ENCODE measurements at places on chromosomes 4 and X. TPM values are rescaled to one million over a fixed set of nuclear protein-coding genes. Genes with fewer than 3 reads are reported as not detected.
A peak's percentile ranks its signal among the peaks of the same experiment; 100 is the strongest.

DNA sequence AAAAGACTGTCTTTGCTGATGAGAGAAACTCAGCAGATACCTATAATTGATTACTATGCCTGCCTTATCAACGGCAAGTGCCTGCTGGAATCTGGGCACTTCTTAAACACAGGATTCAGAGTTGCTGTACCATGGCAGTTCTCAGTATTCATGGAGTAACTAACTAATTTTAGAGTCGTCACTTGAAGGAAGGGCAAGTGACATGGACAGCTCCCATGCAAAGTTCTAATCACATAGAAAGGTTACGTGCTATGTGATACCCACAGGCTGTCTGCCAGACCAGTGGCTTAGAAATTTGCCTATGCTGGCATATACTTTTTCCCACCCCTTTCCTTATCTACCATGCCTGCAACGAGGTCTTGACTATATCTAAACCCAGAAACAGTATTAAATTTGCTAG is 931.1 kb upstream of the TENM3 start:
- DNase-seq, result no peak

DNA sequence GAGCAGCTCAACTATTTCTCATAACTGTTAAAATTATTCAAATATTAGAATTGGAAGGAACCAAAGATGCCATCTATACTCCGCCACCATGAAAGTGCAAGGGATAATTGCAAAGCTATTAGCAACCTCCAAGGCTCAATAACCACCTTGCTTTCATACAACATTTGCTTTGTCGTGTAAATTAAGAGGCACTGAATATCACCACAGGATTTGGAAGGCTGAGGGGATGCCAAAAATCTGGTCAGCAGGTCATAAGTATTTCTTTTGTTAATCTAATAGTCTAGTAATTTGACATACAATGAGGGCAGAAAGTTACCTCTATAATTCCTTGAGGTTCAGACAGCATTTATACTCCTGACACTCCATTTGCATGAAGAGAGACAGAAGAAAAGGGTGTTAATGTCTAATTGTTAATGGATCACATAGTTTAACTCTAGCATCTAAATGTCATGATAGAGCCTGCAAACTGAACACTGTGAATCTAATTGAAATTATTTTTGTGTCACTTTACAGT is 200.9 kb upstream of the DIAPH2 start:
- DNase-seq, result no peak

Gene MAGEB1
- total RNA-seq, result not detected

DNA sequence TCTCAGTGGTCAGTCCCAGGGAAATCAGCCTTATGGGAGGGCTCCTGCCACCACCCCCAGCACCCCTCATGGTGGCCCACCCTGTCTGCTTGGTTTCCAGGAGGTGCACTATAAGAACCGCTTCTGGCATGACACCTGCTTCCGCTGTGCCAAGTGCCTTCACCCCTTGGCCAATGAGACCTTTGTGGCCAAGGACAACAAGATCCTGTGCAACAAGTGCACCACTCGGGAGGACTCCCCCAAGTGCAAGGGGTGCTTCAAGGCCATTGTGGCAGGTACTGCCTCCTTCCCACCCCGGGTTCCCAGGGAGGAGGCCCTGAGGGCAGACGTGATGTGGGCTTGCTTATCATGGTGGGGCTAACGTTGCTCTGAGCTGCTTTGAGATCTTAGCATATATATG is 44.3 kb downstream of the MAP7D3 start:
- DNase-seq, result no peak

DNA sequence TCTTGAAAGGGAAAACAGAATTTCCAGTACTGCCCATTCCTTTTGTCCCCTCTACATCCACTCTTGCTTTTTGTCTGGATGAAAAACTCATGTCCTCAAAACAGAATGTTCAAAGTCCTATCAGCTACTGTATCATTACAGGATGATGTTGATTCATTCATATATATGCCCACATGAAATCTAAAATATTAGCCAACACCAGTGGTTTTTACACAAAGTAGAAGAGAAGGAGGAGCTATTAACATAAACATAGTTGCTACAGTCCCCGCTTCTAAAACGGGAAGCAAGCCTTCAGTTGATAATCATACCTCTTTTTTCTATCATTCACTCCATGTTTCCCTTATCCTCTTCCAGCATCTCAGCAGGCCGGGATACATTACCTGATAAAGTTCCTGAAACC is 7.7 kb upstream of the THOC2 start:
- DNase-seq, result no peak

Gene GPAT3
- 10.7 TPM for total RNA-seq

GRCh38 chrX:106150701-106151100 is 17.4 kb upstream of the PWWP3B start:
- DNase-seq, result no peak

DNA sequence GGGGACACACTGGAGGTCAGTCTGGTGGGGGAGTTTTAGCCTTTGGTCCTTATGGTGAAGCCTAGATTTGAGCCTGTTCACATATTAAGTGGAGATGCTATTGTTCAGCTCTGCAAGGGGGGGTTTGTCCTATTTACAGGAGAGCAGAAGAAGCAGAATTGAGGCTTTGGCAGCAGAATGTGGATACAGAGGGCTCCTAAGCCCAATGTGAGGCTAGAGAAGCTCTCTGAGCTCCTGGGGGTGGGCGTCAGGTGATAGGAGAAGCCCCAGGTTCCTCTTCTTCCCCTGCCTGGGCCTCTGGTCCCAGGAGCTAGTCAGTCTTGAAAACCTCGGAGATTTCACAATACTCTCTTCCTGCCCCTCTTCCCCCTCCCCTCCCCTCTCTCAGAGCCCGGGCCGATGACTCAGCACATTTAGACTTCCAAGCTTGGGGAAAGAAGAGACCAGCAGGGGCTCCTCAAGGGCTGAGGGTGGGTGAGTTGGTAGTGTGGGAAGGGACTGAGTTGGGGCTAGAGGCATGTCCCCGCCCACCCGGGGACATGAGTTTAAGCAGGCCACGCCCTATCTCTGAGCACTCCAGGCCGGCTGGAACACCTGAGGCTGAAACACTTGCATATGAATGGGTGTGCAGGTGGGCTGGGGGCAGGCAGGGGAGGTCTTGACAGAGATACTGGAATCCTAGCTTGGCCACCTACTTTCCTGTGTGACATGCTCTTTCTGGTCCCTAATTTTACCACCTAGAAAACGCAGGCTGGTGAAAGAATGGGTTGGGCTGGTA is 3.4 kb downstream of the TFE3 start:
- DNase-seq, result peak; percentile 93

GRCh38 chr4:771464-771863 is 54.5 kb downstream of the CPLX1 start:
- no peak for DNase-seq

Measured in fibroblast of the aortic adventitia (primary cell).